Neural cell (in vitro differentiated cells): ENCODE measurements at places on chromosomes 5 and 9. TPM values are rescaled to one million over a fixed set of nuclear protein-coding genes. Genes with fewer than 3 reads are reported as not detected.

MED7 gene
- 25.4 and 27.2 TPM in 2 replicates for polyA plus RNA-seq

IL4 gene
- polyA plus RNA-seq, result not detected in 2 replicates

CDC20B gene
- 0.28 TPM in 1 of 2 replicates, not detected in the other for polyA plus RNA-seq

LRRC19 gene
- polyA plus RNA-seq, result not detected in 2 replicates

C5orf58 gene
- polyA plus RNA-seq, result not detected in 2 replicates
